ENCODE measurements at places on chromosomes 1 and 21. TPM values are rescaled to one million over a fixed set of nuclear protein-coding genes. Genes with fewer than 3 reads are reported as not detected.

- H3K27ac ChIP-seq, result no peak overlapping the region
- no peaks in the 10 kb centered on the region for H3K4me1 ChIP-seq
- no peaks in the 10 kb centered on the region for H3K27me3 ChIP-seq
- no peak overlapping the region for H3K4me3 ChIP-seq
- no peak for DNase-seq
These were observed 51.9 kb downstream of the KIAA1614 start for GRCh38 chr1:180964595-180964994.

DNA sequence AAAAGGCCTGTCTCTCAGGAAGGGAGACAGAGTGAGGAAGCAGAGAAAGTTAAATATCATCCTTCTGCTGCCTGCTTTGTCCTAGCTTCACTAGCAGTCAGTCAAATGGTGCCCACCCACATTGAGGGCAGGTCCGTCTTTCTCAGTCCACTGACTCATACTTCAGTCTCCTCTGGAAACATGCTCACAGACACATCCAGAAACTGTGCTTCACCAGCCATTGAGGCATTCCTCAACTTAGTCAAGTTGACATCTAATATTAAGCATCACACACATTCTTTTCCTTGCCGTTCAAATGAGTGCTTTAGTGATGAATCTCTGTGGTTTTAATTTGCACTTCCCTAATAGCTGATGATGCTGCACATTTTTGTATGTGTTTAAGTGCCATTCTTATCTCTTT is 777.8 kb upstream of the PRMT6 start:
- H3K36me3 ChIP-seq, result no peaks in the 10 kb centered on the region
- no peaks in the 10 kb centered on the region for H3K4me1 ChIP-seq
- no peaks in the 10 kb centered on the region for H3K27me3 ChIP-seq
- no peak for DNase-seq
- no peak overlapping the region for H3K4me3 ChIP-seq

GRCh38 chr1:70542856-70543255 is 131.8 kb downstream of the CTH start:
- H3K4me1 ChIP-seq, result no peaks in the 10 kb centered on the region
- no peak overlapping the region for H3K4me3 ChIP-seq
- no peak for DNase-seq
- peaks cover 2% of the 10 kb centered on the region for H3K27me3 ChIP-seq
- no peaks in the 10 kb centered on the region for H3K36me3 ChIP-seq

- peaks cover 40% of the 10 kb centered on the region for H3K36me3 ChIP-seq
- peaks cover 9% of the 10 kb centered on the region for H3K4me1 ChIP-seq
- no peak overlapping the region for H3K27ac ChIP-seq
- DNase-seq, result no peak
- H3K4me3 ChIP-seq, result no peak overlapping the region
These were observed 3.4 kb downstream of the HMGN1 start for GRCh38 chr21:39345440-39345839.

GRCh38 chr1:171468120-171468750 is 17.1 kb upstream of the PRRC2C start:
- H3K27ac ChIP-seq, result no peak overlapping the region
- no peak overlapping the region for H3K4me3 ChIP-seq
- DNase-seq, result peak; percentile 80
- H3K27me3 ChIP-seq, result no peaks in the 10 kb centered on the region

- no peak for DNase-seq
- no peaks in the 10 kb centered on the region for H3K4me1 ChIP-seq
- H3K27ac ChIP-seq, result no peak overlapping the region
- H3K36me3 ChIP-seq, result no peaks in the 10 kb centered on the region
- no peaks in the 10 kb centered on the region for H3K27me3 ChIP-seq
These were observed 53.8 kb upstream of the HPDL start for GRCh38 chr1:45272913-45273371.

The MYBPH gene
- total RNA-seq, result not detected

The MPZ gene
- not detected for total RNA-seq

The KRTAP12-2 gene
- total RNA-seq, result not detected
